Activated naive CD4-positive, alpha-beta T cell treated with Interleukin-2 at 50 U/mL for 16 hours (primary cell): ENCODE measurements at places on chromosomes 11 and 22.

DNA sequence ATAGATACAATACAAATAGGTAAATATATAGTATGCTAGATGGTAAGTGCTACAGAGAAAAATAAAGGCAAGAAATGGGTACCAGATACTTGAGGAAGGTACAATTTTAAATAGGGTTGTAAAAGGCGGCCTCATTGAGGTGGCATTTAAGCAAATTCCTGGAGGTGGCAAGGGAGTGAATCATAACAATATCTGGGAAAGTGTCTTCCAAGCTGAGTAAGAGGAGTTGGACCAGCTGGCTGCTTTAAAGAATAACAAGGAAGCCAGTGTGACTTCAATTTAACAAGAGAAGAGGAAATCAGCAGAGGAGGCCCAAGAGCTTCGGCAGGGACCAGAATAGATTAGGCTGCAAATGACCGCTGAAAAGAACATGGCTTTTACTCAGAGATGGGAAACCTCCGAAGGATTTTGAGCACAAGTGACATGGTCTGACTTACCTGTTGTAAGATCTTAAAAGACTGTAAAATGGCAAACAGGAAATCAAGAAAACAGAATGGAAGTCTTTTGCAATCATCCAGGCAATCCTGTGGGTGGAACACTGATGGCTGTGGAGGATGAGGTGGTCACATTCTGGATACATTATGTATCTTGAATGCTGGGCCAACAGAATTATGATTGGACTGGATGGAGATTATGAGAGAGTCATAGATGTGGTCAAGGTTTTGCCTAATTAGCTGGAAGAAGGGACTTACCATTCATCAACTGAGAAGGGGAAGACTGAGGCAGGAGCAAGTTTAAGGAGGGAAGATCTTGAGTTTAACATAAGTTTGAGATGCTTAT, 77.2 kb downstream of the RDX start:
- DNase-seq, result no peak

- DNase-seq, result no peak
Measured at GRCh38 chr11:34536056-34536455, 22.5 kb upstream of the ELF5 start.

- no peak for DNase-seq
Measured at GRCh38 chr11:109695696-109696095, 273.7 kb downstream of the C11orf87 start.

DNA sequence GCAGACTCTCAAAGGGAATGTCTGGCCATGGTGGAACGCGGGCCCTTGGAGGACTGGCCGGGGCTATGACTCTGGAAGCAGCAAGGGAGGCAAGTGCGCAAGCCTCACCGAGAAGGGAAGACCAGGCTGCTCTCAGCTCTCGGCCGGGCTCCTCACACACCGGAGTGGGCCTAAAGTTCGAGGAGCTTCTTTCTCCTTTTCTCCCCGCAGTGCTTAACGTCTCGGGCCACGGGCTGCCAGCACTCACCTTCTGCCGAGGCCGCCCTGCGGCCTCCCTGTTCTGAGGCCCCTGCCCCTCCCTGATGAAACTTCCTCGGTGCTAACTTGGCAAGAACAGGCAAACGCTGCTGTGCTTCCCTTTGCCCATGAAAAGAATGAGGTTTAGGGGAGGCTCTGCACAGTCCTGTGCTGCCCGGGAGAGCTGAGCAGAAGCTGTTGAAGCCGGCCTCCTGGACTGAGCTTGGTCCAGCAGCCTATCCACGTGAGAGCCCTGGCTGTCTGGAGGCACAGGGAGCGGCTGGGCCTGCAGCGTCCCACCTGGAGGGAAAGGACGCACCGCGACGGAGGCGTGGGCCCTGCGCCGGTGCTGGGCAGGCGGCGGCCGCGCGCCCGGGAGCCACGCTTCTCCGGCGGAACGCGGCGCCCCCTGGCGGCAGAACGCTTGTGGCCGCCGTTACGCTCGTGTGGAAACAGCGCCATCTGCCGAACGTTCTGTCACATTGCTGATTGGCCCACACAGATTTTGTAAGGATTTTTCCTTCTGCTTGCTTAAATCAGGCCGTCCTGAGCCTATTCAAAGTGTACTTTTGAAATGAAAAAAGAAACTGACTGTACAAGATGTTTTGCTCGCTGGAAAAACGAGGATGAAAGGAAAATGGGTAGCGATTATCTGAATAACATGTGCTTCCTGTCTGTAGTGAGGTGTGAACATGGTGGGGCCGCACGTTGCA, 65.0 kb upstream of the TMEM45B start:
- DNase-seq, result peak; percentile 78

GRCh38 chr22:19884161-19884953, 29.7 kb upstream of the GNB1L start:
- DNase-seq, result no peak

- DNase-seq, result no peak
Measured at GRCh38 chr11:103596315-103596714, 440.1 kb upstream of the DDI1 start.

GRCh38 chr11:131423688-131424087, 53.3 kb downstream of the NTM start:
- no peak for DNase-seq

DNA sequence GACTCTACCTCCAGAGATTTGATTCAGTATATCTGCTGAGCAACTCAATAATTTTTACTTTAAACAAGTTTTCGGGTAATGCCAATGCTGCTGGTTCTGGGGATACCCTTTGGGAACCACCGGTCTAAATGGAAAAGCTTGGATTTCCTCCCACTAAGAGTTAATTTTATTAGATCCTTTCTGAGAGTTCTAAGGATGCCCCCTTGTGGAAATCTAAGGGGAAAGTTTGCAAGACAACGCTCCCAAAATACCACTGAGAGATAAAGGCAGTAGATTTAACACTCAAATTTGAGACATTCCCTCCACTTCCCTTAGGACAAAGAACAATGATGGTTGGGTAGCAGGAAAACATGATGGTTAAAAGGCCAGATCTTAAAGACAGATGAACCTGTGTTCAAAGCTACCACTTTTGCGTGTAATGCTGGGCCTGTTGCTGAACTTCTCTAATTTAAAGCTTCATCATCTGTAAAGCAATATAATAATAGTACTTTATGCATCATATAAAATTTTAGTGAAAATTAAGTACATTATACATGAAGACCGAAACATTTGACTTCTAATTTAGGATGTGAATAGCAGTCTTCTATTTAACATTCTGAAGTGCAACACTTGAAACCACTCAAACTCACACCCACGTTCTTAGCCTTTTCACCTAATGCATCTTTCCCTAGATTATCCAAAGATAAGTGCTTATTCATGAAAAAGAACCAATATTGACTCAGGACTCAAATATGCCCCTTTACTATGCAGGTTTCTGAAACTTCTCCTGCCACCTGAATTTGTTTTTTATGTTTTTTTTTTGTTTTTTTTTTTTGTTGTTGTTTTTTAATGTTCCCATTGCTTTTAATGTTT, 110.1 kb upstream of the LUZP2 start:
- DNase-seq, result no peak

GRCh38 chr11:76799066-76799804, 16.1 kb downstream of the TSKU start:
- peak; percentile 77 for DNase-seq

DNA sequence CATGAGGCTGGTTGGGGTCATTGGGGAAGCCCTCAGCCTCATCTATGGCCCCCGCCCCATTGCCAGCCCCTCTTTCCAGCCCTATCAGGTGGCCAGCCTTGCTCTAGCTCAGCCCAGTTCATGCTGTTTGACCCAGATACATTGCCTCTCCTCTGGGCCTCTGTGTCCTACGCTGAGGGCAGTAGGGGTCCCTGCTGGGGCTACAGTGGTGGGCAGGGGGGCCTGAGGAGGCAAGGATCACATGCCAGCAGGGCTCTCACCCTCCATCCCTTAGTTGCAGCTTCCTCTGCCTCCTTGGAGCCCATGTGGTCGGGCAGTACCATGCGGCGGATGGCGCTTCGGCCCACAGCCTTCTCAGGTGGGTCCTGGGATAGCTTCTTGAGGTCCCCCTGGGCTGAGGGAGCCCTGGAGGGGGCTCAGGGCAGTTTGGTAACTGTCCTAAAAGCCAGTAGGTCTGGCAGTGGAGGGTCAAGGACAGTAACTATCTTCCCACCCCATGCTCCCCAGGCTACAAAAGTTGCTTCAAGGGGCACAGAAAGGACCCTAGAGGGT, 19.2 kb downstream of the EMID1 start:
- no peak for DNase-seq

DNA sequence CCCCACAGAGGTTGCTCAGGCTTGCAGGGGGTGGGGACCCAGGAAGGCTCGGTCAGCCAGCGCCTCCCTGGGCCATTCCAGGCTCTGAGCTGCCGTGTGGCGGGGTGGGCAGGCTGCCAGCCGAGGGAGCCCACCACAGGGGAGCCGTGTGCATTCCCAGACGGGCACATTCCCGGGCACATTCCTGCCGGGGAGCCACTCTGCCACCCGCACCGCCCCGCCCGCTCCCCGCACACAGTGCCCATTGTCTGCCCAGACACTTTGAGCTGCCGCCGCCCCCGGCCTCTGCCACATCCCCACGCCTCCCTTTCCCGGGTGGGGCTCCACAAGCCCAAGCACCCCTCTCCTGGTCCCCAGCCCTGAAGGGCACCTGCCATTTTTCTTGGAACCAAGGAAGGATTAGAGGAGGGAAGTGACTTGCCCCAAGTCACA, 27.4 kb downstream of the RPL3 start:
- no peak for DNase-seq

DNA sequence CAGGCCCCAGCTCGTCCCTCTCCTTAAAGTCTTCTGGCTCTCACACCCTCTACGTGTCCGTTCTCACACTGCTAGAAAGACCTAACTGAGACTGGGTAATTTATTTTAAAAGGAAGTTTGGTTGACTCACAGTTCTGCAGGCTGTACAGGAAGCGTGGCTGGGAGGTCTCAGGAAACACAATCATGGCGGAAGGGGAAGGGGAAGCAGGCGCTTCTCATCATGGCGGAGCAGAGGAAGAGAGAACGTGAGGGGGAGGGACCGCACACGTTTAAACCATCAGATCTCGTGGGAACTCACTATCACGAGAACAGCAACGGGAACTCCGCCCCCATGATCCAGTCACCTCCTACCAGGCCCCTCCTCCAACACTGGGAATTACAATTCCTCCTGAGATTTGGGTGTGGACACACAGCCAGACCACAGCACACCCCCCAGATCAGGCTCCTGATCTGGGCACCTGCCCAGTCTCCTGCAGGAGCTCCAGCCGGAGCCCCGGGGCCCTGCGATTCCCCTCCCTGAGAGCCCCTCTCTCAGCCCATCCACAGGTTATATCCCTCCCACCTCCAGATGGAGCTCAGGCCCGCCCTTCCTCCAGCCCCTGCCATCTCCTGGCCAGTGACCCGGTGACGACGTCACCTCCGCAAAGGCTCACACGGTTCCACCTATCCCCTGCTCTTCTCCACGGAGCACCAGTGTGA, 170.2 kb downstream of the BRD1 start:
- DNase-seq, result peak; percentile 76
